ENCODE measurements at places on chromosomes 4 and X. TPM values are rescaled to one million over a fixed set of nuclear protein-coding genes. Genes with fewer than 3 reads are reported as not detected.

Gene MAGEB2
- polyA plus RNA-seq, result not detected

Gene LSM6
- polyA plus RNA-seq, result 66.8 TPM

- no peak overlapping the region for H3K4me3 ChIP-seq
- H3K27me3 ChIP-seq, result no peaks in the 10 kb centered on the region
- peak overlapping the region; percentile 17 for H3K27ac ChIP-seq
- no peak for DNase-seq
- H3K4me1 ChIP-seq, result peaks cover 6% of the 10 kb centered on the region
These were observed 57.7 kb downstream of the ARHGAP10 start for GRCh38 chr4:147789596-147789995.

DNA sequence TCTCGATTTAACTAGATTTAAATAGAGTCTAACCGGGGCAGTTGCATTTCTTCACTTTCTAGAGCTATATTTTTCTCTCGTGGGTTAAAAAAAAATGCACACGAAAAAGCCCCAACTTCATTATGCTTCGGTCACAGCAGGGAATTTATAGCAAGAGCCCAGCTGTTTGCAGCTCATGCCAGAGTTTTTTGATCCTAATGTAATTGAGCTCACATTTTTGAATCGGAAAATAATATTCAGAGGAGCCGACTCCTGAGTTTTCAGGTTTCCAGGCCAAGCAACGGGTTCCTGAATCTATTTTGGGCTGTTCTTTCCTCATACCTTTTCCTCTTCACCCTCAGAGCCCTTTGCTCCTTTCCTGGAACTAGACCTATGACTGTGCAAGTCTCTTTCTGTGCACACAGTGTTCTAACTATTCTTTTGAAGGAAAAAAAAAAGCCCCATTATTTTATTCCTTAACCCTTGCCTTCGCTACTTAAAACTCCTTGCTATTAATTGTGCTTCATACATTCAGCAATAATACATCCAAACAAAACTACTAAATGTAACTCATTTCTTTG is 27.5 kb upstream of the ESX1 start:
- DNase-seq, result peak; percentile 4
- no peaks in the 10 kb centered on the region for H3K36me3 ChIP-seq
- peaks cover 9% of the 10 kb centered on the region for H3K27me3 ChIP-seq

- no peak overlapping the region for H3K4me3 ChIP-seq
- H3K4me1 ChIP-seq, result no peaks in the 10 kb centered on the region
- no peaks in the 10 kb centered on the region for H3K36me3 ChIP-seq
- no peak overlapping the region for H3K27ac ChIP-seq
- no peaks in the 10 kb centered on the region for H3K27me3 ChIP-seq
These were observed 254.2 kb downstream of the DHX15 start for GRCh38 chr4:24330172-24330571.

GRCh38 chrX:12138361-12139313 is at the start of gene FRMPD4:
TSS of gene FRMPD4 (plus strand) at chrX:12138473. CDS start at chrX:12138972, 499 bp downstream.
- H3K4me3 ChIP-seq, result no peak within 1 kb of the TSS
- H3K36me3 ChIP-seq, result no peaks in the 10 kb centered on the region
- peak; percentile 12 for DNase-seq
- peaks cover 88% of the 10 kb centered on the region for H3K27me3 ChIP-seq
- H3K4me1 ChIP-seq, result no peaks in the 10 kb centered on the region

DNA sequence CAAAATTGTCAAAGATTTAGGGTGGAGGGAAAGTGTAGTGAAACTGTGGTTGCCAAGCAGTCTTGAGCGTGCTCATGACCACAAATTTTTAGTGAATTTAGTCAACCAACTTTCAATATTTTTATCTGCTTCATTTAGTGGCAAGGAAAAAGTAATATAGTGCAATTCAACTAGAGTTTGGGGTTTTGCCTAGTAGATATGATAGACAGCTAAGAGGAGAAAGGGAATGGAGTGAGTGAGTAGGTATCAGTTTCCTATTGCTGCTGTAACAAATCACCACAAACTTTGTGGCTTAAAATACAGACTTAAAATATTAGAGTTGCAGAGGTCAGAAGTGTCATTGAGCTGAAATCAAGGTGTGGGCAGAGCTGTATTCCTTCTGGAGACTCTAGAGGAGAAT is 3.7 kb upstream of the CT47C1 start:
- no peak for DNase-seq
- no peak overlapping the region for H3K27ac ChIP-seq
- no peaks in the 10 kb centered on the region for H3K36me3 ChIP-seq
- H3K27me3 ChIP-seq, result no peaks in the 10 kb centered on the region

DNA sequence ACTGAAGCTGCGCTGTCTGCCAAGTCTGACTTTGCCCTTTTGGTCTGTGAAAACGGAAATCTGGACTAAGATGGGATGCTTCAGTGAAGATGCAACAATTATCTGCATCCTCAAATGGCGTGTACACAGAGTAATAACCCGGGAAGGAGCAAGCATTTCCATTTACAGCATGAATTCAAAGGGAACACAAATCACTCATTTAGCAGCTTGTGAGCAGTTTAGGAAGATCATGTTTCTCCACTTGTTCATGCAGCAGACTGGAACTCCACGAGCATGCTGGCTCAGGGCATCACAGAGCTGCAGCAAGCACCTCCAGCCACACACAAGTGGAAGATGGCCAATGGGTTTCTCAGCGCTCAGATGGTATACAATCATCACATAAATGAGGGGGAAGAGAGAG is 175.5 kb downstream of the NLGN4X start:
- no peak overlapping the region for H3K4me3 ChIP-seq
- DNase-seq, result no peak
- H3K36me3 ChIP-seq, result no peaks in the 10 kb centered on the region
- H3K27ac ChIP-seq, result no peak overlapping the region
- H3K4me1 ChIP-seq, result no peaks in the 10 kb centered on the region

DNA sequence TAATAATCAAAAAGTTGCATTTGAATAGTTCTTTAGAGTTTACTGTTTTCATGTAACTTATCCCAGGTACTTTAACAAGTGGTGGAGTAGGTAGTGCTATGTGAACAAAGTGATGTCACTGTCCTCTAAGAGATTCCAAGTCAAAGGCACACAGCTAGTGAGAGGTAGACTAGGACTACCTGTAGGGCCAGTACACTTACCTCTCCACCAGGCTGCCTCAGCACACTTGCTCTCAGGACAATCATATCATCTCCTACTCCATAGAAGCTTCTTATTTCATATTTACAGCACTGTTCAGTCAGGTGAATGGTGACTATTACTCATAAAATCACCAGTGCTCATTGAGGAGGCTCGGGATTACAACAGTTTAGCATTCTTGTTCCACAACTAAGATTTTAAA is 173.0 kb upstream of the EMCN start:
- no peak overlapping the region for H3K4me3 ChIP-seq
- H3K36me3 ChIP-seq, result no peaks in the 10 kb centered on the region
- H3K4me1 ChIP-seq, result no peaks in the 10 kb centered on the region
- H3K27me3 ChIP-seq, result no peaks in the 10 kb centered on the region
- no peak overlapping the region for H3K27ac ChIP-seq
